ENCODE measurements at places on chromosomes 11 and 22.

GRCh38 chr22:30390974-30391691 is 3.9 kb upstream of the RNF215 start:
- DNase-seq = peak; percentile 8

- DNase-seq = no peak
Observed at GRCh38 chr11:107665018-107665417, 46.8 kb downstream of the SLN start.

DNA sequence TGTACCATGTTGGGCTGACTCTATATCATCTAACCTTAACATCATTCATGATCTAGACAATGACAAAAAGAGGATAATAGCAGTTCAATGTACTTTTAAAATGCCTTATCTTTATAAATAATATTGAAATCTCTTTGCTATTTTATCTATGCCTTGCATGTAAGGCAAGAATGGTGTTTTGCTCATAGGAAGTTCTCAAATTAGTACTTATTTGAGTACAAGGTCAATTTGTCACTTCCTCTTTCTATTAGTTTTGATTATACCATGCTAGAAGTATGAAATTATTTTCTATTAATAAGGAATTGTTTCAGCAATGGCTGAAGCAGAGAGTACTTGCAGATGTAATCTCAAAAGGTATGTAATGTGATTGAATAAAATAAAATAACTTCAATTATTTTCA is 1285.4 kb upstream of the TENM4 start:
- DNase-seq = no peak

DNA sequence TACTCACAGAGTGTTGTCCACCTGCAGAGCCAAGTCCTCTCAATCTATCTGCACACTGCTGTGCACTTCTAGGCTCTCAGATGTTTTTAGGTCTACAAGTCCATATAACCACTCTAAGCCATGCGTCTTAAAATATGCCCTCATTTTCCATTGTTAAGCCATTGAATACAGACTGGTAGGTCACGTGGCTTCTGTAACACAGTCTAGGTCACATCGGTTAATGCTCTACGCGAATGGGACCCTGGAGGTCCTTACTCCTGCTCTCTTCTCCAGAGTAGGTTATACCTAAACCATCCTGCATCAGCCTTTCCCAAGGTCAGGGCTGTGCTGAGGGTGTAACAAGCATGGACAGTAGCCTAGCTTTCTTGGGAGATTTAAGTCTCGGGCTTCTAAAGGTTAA is 819 bp downstream of the JAML start:
- no peak for DNase-seq

DNA sequence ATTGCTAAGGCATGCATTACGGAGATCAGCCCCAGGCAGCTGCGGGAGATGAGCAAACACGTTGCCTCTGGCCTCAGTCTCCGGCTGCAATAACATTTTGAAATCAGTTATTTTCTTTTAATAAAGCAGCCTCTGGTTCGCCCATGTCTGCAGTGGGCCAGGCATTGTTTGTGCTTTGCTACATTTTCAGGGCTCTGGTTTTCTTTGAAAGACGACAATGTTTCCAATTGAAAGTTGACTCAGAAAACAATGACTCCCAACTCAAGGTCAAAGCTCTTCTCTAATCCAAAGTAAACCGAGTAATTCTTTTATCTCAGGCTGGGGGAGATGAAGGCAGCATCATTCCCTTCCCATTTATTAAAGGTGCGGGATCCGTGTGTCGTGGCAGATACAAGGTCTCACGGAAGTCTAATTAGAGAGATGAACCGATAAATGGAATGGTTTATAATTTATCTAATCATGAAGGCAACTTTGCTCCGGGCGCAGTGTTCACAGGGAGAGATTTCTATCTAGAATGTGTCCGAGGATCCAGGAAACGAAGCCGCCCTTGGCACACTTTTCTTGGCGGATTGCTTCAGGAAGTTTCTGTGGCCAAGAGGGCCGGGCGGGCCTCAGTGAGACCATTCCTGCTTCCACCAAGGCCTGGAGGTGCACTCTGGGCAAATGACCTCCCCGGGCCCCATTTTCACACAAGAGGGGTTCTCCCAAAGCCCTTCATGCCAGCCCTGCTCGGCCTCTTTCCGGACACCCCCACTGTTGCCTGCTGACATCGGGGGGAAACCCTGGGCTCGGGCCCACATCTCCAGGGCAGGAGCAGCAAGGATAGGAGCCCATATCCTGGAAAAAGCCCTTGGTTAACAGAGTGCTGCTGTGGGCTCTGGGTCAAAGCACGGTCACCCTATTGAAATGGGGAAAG is 811.4 kb downstream of the BRD1 start:
- no peak for DNase-seq
